ENCODE measurements at places on chromosomes 11 and 22.

DNA sequence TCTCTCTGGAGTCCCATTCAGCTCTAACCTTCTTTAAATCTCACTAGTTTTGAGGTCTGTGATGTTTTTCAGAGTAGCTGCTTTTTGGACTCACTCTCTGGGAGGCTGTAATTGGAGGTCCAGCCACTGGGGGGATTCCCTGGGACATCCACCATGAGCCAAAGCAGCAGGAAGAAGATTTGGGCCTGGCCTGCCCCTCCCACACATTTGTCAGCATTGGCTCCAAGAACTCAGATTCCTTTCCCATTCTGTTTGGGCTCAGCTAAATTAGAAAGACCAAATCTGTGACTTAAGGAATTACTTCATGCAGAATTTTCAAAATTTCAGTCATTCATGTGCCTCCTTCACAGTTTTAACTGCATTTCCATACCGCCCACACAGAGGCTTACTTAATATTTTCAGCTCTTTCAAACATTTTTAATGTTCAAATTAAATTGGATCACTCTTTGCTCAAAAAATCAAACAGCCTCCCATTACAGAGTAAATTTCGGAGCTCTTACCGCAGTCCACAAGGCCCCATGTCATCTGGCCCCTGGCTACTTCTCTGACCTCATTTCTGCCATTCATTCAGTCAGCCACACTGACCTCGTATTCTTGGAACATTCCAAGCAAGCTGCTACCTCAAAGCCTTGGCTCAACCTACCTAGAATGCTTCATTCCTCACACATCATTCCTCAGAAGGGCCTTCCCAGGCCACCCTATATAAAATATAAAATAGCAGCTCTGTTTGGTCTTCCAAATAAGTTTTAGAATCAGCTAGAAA lies 54.5 kb upstream of the RRAS2 start:
- DNase-seq = no peak

DNA sequence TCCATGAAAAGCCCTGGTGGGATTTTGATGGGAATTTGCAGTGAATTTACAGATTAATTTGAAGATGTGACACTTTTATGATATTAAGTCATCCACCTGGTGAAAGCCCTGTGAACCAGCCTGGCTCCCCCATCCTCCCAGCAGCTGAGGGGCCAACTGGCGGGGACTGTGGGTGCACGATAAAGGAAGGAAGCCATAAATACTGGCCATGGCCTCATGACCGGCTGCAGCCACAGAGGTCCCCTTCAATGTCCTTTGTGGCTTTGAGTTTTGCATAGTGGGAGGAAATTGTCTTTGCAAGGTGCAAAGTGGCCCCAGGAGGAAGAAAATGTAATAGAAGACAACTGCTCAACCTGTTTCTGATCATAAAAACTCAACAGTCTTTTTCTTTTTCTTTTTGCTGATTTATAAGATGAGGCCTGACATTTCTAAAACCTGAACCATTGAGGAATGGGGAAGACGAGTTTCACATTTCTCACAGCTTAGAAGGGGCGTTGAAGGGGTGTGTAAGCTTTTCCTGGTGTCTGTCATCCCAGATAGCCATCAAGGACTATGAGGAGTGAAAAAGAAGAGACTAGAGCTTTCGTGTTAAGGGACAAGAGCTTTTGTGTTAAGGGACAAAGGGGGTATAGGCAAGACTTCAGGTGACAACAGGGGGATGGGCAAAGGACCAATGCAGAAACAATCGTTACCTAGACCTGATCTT lies 6.3 kb upstream of the NDUFV1 start:
- DNase-seq = no peak

DNA sequence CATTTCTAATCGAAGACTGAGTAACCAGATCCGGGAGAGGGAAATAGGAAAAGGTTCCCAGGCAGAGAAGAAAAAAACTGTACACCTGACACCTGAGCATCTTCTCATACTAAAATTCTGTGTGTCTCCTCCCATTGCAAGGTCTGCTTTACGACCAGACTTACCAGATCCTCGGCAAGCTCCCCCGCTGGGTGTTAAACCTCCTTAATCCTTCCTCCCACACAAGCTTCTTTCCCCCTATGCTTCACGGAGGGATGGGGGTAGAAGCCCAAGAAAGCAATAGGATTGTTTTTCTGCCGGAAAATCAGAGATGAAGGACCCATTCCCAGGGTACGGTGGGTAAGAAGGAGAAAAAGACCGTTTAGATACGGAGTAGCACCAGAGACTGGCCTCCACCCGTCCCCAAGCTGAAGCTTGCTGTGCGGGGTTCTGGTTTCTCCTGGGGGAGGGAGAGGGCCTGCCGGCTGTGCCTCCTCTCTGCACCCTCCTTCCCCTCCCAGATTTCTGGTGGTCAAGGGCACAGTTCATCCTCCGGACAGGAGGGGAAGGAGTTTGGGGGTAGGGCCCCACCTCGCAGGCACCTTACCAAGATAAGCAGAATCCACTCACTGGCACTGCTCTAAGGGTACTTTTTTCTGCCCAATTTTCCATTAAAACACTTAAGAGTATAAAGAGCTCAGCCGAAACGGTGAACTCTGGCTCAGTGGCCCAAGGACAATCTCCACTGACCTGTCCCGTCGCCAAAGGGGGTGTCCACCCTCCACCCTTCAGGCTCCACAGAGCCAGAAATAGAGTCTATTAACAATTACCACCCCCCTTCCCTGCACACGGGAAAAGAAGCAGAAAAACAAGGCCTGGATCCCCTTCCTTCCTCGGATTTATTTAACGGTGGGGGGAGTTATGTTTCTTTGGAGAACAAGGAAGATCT lies 1.2 kb downstream of the TOB2 start:
- DNase-seq = no peak

DNA sequence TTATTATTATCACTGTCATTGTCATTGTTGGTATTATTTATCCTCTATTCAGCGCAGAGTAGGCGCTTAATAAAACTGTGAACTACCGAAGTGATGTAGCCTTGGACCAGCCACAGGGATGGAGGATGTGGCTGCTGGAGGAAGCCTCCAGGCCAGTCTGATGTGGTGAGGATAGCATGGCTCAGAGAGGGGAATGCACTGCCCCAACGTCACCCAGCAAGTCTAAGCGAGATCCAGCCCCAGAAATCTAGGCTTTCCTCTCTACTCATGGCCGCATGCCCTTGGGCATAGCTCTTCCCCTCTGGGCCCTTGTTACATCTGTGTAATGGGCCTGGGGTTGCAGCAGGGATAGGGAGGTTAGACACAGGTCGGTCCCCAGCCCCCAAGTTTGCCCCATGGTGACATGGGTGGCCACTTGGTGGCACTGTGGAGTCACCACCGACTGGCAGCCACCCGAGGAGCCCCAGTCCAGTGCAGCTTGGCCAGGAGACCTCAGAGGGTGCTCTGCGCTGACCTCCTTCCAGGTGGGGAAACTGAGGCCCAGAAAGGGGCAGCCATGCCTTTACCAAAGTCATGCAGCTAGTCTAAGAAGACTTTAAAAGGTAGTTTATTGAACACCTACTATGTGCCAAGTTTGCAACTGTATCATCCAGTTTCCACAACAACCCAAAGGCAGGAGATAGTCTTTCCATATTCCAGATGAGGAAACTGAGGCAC lies 395.7 kb downstream of the MN1 start:
- DNase-seq = peak; percentile 48

DNA sequence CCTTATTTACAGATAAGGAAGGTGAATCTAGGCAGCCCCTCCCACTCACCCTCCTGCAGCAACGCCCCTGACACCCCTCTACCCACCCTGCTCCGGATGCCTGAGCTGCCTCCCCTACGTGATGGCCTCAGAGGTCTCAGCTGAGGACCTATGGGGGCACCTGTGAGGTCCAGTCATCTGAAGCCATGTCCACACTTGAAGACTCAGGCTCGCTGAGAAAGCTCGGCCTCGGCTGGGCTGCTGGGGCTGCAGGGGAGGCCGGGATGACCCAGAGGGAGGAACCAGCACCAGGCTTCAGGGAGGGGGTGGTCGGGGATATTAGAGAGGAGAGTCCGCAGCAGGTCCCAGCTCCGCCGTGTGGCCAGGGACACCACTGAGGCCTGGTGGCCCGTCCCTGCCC lies 92.8 kb downstream of the BRD1 start:
- DNase-seq = no peak

GRCh38 chr11:101583251-101584128 lies at the start of gene TRPC6:
Gene TRPC6, minus strand, starts transcription at chr11:101584007. Its CDS starts 504 bp downstream, at chr11:101583503.
- DNase-seq = no peak

DNA sequence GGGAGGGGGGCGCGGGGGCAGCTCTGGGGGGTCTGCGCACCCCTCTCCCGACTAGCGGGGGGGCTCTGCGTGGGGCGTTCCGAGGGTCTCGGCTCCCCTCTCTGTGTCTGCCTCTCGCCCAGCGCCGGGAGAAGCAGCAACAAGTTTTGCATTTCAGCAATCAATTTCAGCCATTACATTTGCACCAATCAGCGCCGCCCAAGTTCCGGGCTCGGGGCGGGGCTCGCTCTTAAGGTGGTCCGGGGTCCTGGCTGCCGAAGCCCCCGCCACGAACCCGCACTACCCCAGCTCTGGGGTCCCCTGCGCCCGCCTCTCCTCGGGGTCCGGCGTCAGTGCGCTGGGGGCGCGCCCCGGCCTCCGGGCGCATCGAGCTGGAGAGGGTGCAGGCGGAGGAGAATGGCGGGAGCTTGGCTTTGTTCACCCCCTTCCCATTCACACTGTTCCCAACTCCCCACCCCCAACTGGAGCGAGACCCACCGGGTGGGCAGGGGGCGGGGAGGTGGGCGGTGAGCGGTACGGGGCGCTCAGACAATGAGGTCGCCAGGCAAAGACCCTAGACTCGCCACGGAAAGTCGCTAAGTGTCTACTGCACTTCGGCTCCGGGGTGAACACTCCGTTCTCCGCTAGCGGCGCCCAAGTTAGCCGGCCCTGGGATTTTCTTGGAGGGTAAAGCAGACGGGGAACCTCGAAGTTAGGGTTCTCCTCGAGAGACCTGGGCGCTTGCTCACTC lies at the start of gene MN1:
Gene MN1 (minus strand): TSS at position 141 of the 730 bp plus-strand sequence. CDS start 1,213 bp downstream, outside the sequence.
- DNase-seq = peak; percentile 80

DNA sequence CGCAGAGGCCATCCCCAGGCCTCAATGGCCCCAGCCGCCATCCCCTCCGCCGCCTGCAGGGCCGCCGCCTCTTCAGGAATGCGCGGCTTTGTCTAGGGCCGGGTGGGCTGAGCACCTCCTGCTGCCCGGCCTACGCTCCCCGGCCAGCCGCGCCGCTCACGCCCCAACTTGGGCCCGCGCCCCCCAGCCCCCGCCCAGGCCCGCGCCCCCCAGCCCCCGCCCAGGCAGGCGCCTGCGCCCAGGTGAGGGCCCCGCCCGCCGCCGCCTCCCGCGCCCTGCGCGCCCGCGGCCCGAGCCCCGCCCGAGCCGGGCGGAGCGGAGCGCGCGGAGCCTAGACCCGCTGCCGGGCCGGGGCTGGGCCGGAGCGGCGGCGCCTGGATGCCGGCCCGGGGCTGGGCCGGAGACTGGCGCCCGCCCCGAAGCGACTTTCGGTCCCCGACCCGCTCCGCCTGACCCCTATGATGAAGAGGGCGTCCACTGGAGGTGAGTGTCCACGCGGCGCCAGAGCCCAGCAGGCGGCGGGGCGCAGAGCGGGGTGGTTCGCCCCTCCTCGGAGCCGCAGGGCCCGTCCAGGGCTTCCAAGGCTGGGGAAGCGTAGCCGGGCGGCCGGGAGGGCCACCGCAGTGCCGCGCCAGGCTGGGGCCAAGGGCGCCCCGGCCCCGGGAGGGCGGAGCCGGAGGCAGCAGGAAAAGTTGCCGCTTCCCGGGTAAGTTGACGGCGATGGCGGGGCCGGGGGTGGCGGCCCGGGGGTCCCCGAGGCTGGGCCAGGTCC lies 34.3 kb upstream of the PRODH start:
- DNase-seq = no peak

DNA sequence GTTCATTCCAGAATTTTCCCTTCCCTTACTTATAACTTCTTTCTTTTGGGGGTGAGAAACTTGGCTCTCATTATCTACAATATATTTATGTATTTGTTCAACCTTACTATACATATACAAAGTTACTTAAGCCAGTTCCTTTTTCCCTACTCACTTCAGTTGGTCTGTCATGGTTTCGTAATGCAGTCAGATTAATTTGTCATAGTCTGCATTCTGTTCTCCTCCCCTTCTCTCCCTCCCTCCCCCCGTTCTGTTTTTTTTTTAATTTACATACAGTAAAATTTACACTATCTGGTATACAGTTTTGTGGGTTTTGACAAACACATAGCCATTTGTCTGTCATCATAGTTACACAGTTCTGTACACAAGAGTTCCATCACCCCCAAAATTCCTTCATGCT lies 71.8 kb upstream of the ADORA2A start:
- DNase-seq = no peak

DNA sequence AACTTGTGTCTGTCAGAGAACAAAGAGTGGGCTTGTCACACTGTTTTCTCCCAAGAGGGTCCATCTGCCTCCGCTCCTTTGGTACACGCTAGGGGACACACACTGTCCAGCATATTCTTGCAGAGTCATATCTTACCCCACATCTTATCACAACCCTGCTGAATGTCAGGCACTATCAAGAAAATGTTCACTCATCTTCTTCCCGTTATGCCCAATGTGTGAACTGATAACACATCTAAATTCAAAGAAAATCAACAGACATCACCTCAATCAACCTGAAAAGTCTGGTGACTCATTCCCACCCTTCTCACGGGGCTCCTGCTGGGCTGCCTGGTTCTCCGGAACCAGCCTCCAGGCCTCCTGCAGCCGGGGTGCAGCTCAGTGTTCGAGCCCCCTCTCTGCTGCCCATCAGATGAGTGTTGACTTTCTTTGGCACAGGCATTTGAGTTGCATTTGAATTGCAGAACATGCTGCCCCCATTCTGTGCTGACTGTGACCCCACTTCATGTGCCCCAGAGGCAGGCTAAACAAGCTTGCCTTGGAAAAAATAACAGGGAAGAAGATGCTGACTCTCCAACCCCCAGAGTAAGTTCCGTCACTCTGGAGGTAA lies 19.4 kb downstream of the GRAP2 start:
- no peak for DNase-seq

DNA sequence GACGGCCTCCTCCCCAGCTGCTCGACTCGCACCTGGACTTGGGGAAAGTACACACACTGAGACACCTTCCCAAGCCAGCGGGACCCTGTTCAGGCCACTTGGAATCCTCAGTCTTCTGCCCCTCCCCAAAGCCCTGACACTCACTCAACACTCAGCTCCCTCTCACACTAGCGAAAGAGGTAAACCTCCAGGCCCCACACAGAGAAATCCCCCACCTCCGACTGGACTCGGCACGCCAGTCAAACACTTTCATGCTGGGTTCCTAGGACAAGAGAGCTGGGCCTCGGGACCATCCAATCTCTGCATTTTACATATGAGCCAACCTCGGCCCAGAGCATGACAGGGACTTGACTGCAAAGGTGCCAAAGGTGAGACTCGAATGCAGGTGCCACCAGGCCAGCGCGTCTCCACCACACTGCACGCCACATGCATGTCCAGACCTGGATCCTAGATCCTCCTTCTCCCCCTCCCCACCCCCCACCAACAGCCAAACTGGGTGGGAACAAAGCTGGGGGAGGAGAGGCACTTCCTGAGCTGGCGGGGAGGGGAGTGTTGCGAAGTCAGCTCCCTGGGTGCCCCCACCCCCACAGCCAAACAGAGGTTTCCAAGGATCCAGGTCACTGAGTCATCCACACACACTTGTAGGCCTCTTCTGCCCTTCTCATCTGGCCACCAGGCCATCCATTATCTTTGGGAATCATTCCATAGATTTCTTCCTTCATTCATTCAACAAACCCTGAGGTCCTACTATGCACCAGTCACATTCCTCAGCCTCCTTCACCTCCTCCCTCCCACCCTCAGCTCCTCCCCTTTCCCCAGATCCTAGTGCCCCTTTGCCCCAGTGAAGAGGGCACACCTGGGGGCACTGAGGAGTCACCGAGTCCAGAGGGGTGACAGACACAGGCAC lies 10.7 kb upstream of the CD5 start:
- DNase-seq = no peak
